ENCODE measurements at places on chromosomes 4 and X.
A peak's percentile ranks its signal among the peaks of the same experiment; 100 is the strongest.

DNA sequence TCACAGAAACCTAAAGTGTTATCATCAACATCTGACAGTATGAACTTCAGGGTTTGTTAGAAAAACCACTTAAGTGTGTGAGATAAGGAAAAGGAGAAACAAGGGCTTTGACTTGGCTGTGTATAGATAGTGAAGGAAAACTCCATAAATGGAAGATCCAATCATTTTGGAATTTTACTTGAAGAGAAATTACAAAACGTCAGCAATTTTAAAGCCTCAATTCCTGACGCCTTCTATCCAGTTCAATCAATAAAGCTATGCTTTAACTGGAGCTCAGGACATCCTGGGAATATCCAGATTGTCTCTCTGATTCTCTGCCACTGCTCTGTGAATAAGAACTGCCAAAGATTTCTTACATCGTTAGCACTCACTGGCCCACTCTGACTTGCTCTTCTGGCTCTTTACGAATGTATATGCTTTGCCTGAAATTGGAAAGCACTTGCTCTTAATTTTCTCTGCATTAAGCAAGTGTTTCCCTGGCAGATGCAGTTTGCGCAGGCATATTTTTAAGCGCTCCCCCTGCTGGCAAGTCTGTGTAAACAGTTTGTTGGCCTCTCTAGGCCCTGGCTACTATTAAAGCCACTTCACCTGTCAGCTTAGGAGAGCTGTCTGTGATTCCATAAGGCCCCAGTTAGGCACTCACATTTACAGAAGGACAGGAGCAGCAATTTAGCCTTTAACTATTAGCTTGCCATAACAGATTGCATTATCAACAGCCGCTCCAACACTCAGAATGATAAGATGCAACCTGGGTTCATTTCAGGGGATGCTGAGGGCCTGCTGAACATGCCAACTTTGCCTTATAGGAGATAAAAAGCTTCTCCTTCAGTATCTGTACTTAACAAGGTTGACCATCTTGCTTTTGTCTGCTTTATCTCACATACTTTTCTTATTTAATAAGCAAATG, 251.4 kb upstream of the DDX53 start:
- peak; percentile 42 for DNase-seq

GRCh38 chr4:94649381-94650133, 108.2 kb upstream of the BMPR1B start:
- peak; percentile 45 for DNase-seq

DNA sequence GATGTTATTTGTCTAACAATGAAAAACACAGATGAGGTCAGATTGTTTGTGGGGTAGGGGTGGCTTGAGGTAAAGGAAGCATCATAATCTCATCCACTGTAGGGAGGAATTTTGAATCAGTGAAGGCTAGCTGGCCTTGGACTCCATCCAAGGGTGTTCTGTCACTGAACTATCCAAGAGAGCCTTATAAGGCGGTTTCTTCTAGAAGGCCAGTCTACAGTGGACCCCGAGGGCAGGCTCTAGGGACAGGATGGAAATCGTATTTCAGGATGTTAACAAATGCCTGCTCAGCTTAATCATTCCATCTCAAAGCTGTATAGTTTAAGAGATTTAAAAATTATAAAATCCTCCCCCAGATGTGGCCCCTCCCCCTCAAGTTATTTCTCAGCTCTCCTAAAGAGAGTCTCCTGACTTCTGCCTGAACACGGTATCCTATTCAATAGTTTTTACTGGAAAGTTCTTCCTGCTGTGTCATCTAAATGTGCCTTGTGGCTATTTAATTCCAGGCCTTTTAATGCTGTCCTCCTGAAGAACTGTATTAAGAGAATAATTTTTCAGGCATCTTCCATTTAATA, 8.0 kb downstream of the IGFBP7 start:
- DNase-seq, result peak; percentile 100

DNA sequence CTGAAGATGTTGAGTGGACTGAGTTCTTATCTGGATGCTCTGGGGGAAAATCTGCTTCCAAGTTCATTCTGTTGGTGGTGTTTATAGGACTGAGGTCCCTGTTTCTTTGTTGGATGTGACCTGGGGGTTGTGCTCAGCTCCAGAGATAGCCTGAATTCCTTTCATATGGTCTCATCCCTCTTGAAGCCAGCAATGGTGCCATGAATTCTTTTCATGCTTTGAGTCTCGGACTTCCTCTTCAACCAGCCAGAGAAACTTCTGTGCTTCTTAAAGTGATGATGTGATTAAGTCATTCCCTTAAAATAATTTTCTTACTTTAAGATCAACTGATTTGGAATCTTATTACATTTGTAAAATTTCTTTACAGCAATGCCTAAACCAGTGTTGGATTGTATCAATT, 233.8 kb upstream of the UGT8 start:
- peak; percentile 99 for DNase-seq

DNA sequence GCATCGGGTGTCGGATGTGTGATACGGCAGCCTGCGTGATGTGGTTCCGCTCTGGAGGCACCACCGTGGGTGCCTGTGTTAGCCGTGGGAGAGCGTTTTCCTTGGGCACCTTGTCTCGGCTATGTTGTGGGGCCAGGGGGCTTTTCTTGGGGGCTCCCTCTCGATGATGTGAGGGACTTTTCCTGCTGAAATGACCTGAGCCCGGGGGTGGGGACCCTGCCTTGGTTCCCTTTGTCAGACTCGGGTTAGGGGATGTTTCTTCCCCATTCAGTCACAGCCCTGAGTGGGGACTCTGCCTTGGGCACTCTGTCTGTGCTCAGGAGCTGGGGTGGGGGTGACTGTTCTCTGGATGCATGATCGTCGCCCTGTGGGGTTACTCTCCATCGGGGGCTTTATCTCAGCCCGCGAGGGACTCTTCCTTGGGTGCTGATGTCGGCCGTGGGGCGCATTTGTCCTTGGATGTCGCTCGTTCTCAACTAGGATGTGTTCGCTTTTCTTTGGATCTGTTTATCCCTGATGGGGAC, 26.7 kb downstream of the CT45A3 start:
- DNase-seq, result no peak

- DNase-seq, result no peak
Observed at GRCh38 chr4:117249333-117249732, 164.0 kb upstream of the TRAM1L1 start.

GRCh38 chr4:159273141-159273438, 170.2 kb downstream of the RAPGEF2 start:
- peak; percentile 36 for DNase-seq

GRCh38 chr4:88610771-88611170, 18.5 kb downstream of the HERC3 start:
- peak; percentile 49 for DNase-seq

DNA sequence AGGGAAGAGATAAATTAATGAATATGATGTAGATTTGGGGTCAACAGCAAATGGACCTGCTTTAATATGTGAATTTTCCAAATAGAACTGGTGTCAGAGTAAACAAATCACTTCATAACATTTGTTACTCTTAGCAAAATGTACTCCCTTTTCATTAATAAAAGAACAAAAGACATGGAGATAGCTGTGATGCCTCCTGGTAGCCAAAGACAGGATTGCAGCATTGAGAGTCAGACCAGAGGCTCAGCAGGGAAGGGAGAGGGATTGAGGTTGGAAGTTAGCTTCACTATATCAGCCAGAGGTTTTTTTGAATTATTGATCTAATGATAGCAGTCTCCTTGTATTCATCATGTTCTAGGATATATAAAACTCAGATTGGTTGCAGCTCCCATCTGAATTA, 17.4 kb upstream of the RAB40A start:
- DNase-seq, result no peak

DNA sequence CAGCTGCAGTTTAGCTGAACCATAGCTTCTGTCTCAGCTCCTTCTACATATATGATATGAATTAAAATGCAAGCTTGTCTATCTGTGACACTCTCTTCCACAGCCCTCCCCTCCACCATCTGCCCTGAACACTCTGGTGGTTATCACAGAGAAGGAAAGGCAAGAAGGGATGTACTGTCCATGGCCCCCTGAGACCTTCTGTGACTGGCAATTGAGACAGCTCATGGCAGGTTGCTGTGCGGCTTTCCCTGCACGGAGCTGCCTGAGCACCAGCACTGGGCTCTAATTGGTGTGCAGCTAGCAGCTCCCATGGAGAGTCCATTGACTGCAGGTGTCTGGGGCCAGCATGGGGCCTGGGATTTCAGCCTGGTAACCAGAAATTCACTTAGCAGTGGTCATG, 109.8 kb upstream of the ANXA3 start:
- DNase-seq, result no peak

DNA sequence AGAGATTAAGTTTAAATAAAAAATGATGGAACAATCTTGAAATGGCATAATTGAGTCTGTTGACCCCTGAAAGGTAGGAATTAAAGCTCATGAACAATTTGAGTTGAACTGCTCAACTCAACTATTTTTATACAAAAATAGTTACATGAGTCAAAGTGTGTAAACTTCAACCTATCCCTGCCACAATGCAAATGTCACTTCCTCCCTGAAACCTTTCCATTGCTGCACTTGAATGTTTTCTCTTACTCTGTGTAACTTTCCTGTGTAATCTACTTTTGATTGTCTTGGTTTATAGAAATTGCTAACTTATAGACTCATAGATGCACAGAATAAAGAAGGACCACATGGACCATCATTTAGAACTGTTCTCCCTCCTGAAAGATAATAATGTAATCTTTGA, 218.5 kb downstream of the GBA3 start:
- DNase-seq, result no peak

DNA sequence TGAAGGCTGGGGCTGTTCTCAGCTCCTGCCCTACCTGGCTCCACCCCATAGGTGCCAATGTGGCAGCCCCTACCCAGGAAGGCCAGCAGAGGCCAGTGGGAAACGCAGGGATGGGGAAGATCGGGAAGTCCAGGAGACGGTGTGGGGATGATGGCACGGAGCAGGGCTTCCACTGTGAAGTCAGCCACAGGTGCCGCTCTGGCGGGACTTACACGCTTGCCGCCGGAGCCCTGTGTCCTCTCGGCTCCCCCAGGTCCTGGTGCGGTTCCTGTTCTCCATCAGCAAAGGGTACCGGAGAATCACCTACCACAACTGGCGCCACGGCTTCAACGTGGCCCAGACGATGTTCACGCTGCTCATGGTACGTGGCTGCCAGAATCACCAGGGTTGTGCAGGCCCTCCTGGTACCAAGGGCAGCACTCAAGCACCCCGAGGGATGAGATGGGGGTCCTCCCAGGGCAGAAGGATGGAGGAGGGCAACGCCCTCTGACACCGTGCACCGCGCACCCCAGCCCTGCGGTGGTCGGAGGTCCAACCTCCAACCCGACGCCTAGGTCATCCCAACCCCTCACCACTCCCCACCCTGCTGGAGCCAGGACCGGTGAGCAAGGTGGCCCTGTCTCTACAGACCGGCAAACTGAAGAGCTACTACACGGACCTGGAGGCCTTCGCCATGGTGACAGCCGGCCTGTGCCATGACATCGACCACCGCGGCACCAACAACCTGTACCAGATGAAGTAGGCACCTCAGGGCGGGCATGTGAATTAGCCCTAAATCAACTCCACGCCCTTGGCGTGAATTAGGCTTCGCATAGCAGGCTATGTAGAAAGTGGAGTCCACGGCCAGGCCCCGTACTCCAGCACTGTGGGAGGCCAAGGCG, 12.0 kb downstream of the ATP5ME start:
- DNase-seq, result no peak

DNA sequence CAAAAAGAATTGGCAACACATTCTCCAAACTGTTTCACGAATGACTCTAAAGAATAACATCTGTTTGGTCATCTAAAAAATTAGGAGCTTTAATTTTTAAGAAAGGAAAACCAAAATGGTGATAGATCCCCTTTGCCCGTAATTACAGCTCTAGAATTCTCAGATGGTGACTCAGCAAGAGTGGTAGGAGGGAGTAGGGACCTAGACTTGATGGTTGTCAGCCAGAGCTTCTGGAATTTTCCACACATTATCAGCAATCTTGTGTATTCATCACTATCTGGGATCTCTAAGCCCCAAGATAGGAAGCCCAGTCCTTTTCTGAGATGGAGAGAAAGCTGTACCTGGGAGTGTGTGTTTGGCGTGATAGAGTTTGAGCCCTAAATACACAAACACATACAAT, 103.9 kb upstream of the RAB40AL start:
- DNase-seq, result peak; percentile 36

DNA sequence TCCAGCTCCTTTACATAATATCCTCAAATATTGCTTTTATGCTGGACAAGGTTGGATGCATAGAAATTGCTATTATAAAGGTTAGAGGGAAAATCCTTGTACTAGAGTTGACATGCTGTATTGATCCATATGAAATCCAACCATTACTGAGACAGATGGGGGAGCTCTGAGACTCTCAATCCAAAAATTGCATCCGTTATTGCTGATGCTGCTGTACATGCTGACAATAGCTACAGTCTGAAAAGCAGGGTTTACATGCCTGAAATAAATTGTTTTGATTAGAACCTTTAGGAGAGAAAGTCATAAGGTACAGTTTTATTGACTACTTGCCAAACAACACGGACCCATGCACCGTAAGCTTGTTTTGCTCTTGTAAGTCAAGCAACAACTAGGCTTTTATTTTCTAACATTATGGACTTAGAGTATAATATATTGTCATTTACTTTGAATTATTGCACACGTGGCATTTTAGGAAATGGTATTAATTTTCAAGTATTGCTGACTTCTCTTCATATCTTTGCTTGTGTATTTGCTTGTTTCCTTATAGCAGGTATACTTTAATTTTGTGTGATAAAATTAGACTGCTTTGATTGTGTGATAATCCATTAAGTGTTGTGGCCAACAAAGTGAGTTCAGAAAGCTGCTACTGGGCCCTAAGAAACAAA, 1365.2 kb downstream of the STIM2 start:
- no peak for DNase-seq

DNA sequence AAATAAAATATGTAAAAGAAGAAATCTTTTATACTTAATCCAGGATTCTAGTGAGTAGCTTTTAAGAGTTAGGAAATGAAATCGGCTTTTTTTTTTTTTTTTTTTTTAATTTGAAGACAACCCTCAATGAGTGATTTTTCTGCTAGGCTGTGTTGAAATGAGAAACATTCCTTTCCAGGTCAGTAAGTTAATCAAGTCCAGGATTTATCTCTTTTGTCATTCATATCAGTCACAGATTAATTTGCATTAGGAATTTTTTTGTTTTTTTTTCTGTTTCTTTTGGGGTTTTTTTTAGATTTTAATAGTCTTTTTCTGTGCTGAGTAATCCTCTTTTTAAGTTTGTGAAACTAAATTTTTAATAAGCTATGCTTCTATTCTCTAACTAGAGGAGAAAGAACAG, 448.1 kb downstream of the ADGRL3 start:
- no peak for DNase-seq

- DNase-seq, result peak; percentile 46
Observed at GRCh38 chr4:100517864-100518341, at the start of gene EMCN. Gene EMCN, minus strand, starts transcription at chr4:100518022. Its CDS starts 108 bp downstream, at chr4:100517914.

GRCh38 chr4:161929956-161930355, 233.8 kb downstream of the FSTL5 start:
- DNase-seq, result no peak

- DNase-seq, result peak; percentile 50
Observed at GRCh38 chr4:153332936-153333335, 11.6 kb upstream of the MND1 start.

Measured in fibroblast of skin of back (primary cell).